ENCODE measurements at places on chromosomes 2 and 18.
A peak's percentile ranks its signal among the peaks of the same experiment; 100 is the strongest.

DNA sequence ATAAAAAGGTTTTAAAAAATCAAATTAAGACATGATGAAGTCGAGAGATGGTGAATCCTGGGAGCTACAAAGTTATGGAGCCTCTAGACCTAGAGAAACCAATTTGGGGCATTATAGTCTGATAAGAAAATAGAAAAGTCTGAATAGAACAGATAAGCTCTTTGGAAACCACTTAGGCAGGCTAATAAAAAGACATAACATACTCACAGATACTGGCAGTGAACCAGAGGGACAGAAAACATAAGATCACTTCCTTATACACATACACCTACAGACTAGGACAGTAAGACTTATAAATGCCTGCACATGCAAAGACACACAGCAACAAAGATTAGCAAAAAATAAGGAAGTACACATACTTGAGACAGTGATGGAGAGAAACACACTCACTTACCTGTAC lies 20.0 kb downstream of the SMC6 start:
- DNase-seq = no peak

GRCh38 chr2:154280543-154280942 lies 408.8 kb downstream of the GALNT13 start:
- DNase-seq = no peak

- no peak for DNase-seq
Measured at GRCh38 chr2:134360745-134361487, 107.0 kb downstream of the MGAT5 start.

- DNase-seq = no peak
Measured at GRCh38 chr2:201779901-201780673, 646 bp downstream of the ALS2 start.

GRCh38 chr2:112706170-112706664 lies 14.6 kb upstream of the NT5DC4 start:
- no peak for DNase-seq

DNA sequence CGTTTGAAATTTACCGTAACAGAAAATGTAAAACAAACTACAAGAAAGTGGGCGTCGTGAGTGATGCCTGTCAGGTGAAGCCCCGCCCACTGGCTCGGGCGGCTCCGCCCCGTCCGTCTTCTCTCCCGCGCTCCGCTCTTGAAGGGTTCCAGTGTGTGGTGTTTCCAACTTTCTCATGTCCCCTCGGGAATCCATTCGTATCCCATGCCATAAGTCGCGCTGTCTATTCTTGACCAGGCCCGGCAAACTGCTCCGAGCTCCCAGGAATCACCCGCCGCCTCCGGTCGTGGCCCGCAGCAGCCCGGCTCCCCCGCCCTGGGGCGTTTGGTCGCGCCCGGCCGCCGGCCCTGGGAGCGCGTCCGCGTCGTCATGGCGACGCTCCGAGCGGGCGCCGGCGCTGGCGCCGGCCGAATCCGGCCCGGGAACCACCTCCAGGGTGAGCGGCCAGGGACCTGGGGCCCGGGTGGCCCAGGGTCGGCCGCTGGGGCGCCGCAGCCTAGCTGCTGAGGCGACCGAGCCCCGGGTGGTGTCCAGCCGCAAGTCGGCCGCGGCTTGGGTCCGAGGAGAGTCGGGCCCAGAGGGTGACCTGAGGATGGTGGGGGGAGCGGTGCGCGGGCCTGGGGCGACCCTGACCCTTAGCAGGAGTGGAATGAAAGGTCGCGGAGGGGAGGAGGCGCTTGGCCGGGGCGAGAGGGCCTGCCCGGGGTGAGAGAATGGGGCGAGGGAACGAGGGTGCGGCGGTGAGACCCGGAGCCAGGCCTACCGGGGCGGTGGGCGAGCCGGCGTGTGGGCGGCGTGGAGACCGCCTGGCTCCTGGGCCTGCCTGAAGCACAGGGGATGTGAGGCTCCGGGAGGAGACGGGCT lies at the start of gene CFAP221:
Gene CFAP221 (plus strand): TSS at position 375 of the 864 bp plus-strand sequence. CDS start 1,683 bp downstream, outside the sequence.
- peak; percentile 15 for DNase-seq

- no peak for DNase-seq
Measured at GRCh38 chr2:66984864-66985263, 412.3 kb upstream of the ETAA1 start.

DNA sequence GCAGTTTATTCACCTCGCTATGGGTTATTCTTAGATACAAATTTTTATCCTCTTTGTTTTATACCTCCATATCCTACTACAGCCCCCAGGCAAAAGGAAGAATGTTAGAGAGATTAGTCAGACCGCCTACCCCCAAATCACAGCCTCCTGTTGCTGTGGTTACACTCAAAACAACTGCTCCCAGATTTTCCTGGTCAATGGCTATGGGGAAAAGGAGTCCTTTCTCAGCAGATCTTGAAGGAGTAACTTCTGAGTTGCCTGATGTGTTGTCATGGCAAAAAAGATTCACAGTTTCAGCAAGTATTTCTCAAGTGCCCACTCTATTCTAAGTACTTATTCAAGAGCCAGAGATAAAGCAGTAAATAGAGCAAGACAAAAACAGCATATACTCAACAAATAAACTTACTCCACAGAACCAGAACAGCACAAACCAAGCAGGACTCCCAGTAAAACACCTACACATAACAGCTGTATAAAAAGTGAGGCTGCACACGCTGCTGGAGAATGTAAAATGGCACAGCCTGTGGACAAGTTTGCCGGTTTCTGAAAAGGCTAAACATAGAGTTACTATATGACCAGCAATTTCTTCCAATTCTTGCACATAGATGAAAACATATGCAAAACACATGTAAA lies 104.8 kb downstream of the NOL10 start:
- DNase-seq = no peak

- DNase-seq = no peak
Measured at GRCh38 chr2:203404996-203405395, 76.8 kb downstream of the ABI2 start.

GRCh38 chr2:143545949-143546255 lies 416.7 kb downstream of the ARHGAP15 start:
- no peak for DNase-seq

DNA sequence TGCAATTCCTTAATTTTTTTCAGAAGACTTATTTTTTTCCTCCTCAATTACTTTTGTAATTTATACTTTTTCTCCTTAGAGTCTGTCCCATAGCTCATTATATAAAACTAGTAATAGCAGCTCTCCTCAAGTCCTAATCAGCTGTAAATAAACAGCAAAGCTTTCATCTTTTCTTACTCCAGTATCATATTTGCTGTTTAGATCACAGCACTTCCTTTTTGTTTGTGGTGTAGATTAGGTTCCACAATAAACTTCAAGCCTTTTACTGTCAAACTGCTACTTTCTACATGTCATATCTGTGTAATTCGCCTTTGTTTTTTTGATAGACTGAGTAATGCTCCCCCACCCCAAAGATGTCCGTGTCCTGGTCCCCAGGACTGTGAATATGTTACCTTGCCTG lies 25.5 kb downstream of the GCG start:
- DNase-seq = no peak

- DNase-seq = no peak
Measured at GRCh38 chr2:105784589-105784988, 39.9 kb downstream of the NCK2 start.

- DNase-seq = no peak
Measured at GRCh38 chr2:51859260-51859659, 827.3 kb upstream of the NRXN1 start.

DNA sequence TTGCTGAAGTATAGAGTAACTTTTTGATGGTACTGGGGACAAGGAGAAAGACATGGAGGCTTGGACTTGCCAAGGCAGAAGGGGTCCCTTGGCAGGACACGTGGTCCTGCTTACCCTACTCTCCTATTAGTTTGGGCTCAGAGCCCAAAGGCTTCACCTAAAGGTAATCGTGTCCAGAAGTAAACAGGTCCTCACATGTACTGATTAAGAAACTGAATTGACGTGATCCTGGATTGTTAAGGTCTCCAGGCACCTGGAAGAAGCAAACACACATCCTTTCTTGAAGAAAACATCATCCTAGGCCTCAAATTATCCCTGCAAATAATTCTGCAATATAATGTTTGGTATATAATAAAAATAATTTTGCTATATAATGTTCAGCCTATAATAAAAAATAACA lies 50.0 kb downstream of the DTNB start:
- DNase-seq = no peak

DNA sequence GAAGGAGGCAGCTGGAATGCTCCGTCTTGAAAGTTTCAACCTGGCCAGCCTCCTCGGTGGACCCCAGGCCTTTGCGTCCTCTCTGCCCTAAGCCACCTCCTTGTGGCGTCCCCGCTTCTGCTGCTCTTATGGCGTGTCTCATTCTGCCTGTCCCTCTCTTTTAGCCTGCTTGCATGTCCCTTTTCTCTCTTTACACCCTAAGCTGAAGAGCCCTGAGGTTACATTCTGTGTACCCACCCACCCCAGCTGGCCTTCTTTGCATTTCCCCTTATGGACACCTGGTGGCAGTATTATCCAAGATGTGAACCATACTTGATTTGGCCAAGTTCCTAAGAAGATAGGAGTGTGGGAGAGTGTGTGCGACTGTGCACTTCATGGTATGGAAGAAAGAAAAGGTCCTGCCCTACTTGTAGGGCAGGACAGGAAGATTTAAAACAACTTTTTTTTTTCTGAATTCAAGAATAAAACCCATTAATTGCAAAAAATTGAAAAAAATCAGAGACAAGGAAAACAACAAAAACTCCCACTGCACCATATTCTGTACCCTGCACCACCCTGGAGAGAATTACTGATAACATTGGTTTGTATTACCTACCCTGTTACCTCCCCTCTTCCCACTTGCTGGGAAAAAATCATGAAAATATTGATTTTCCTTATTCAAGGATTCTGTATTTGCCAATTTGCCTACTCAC lies 77.4 kb downstream of the DYSF start:
- DNase-seq = no peak

DNA sequence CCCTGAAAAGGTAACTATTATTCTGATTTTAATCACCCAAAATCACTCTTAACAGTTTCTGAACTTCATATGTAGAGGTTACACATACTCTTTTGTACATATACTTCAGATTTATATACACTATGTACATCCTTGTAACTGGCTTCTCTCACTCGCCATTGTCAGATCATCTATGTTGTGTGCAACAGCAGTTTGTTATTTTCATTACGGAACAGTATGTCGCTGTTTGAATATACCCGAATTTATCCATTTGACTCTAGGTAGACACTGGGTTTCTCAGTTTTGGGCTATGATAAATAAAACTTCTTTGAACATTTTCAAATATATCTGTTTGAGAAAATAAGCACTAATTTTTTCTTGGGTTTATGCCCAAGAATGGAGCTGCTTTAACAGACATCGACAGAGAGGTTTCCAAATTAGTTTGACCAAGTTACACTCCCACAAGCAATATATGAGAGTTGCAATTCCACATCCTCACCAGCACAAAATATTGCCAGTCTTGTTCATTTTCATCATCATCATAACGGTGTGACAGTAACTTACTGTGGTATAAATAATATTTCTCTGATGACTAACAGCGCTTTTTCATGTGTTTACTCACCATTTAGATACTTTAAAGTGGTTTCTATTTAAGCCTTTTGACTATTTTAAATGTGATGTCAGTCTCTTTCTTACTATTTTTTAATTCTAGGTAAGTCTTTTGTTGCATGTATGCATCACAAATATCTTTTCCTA lies 80.9 kb downstream of the SMC6 start:
- no peak for DNase-seq

- DNase-seq = no peak
Measured at GRCh38 chr18:25470062-25470461, 118.1 kb upstream of the ZNF521 start.

DNA sequence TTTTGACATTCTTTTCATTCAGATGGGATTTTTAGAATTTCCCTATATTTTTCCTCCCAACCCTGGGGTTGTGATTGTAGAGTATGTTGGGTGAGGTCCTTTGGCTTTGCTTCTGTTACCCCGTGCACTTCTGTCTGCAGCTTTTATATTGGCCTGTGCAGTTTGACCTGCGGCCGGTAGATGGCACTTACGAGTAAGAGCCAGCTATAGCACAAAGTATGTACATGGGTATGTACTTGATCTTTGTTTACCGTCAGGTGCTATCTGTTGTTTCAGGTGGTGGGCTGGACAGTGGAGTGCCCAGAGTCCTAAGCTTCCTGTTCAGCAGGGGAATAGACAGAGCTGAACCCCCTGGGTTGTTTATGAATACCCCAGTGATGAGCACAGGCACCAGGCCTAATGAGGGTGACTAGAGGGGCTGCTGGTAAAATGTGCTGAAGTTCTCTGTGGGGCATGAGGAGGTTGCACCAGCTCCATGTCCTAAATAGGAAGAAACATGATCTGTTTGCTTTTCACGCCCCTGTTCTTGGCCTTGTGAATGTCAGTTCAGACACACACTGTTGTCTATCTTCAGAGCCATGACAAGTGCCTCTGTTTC lies 58.9 kb upstream of the THUMPD2 start:
- no peak for DNase-seq

DNA sequence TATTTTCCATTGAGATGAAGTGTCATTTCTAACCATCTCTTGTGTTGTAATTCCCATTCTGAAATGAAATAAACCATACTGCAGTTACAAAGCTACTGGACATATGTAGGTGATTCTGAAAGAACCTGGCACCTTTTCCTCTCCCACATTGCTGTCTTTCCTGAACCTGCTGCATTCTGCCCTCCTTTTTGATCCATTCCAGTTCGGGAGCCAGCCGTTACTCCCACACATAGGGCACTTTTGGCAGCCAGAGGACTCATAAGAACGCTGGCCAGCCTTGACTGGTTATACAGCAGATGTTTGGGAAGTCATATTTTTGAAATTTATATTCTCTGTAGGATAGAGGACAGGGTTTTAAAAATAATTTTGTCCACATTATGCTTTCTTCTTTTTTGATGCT lies 369.8 kb upstream of the CDH7 start:
- no peak for DNase-seq

DNA sequence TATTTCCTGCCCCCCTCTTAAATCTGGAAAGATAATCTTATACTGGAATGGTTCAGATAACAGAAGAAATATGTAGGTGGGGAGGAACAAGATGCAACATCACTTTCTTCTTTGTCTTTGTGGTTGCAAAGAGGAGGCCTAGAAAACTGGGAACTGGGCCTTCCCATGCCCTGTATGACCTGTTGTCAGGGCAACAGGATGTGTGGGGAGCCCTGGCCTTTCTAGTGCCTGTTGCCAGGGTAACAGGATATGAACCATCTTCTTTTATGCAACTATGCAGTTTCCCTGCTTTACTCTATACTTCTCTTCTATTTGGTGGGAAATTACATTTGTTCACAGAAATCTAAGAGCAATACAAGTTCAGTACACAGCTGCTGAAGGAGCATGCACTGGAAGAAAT lies 79.8 kb upstream of the PDE1A start:
- DNase-seq = no peak

- no peak for DNase-seq
Measured at GRCh38 chr2:236172255-236173035, 4.3 kb upstream of the GBX2 start.

DNA sequence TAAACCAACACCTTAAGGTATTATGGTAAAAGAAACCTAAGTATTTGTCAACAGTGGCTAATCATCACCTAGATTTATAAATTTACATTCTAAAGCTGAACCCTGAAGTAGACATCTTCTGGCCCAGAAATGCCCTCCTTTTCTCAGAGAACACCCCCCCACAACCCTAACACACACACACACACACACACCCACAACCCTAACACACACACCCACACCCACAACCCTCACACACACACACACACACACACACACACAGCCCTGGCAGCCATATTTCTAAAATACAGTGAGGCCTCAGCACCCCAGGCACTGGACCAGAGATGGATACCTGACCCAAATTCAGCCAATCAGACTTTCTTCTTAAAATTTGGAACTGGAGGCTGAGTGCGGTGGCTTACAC lies 14.3 kb downstream of the SRBD1 start:
- DNase-seq = no peak
